ENCODE measurements at places on chromosomes 4 and X.

DNA sequence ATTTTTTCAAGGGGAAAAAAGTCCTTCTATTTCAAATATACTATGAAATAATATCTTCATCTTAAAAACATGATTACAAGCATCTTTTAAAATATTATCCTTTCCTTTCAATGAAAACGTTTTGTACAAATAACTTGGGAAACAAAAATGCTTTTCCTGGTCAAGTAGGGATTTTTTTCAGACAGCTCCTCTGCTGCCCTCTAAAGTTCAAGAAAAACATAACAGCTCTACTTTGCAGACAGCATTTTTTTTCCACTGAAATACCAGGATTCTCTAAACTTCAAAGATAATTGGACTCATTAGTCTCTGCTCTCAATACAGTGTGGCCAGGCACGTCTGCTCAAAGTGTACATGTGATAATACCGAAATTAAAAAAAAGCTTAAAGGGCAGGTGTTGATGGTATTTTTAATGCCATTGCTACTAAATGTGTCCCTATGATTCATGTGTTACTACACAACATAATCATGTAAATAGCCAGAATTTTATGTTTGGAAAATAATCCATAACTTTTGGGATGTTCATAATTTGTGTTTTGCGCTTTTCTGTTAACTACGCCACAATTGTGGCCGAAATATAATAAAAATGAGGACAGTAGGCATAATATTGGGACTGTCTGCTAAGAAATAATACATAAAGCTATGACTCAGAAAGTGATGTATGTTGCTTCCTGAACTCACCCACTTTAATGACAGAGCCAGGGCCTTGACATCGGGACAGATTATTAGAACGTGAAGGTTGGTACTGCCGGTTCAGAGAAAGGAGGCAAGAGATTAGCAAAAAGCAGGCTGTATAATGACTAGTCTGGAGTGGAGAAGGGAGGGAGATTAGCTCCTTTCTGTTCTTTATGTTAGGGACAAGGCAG is 478.9 kb downstream of the KCNIP4 start:
- DNase-seq, result peak; percentile 12

DNA sequence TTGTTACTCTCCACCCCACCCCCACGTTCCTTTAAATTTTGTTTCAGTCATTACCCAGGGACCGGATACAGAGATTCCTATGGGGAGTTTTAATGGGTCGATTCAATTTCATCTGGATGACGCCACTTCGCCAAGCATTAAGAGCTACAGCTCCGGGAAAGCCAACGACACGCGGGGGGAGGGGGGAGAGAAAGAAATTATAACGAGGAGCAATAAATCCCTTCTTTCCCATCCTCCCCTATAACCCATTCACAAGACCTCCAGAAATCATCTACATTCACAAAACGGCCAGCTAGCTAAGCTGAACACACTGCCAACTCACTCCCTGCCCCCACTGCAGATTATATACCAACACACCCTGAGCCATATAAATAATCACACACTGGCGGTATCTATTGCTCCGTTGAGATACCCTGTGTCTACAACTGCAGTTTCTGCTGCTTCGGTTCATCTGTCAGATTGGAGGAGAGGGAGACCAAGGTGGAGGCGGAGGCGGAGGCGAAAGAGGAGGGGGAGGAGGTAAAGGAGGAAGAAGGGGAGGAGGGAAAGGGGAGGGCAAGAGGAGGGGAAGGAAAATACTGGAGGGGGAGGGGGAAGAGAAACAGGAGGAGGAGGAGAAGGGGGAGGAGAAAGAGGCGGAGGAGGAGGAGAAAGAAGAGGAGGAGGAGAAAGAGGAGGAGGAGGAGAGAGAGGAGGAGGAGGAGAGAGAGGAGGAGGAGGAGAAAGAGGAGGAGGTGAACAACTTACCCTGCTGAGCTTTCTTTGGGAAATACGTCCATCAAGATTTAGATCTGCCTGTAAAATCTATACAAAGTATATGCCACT is 113.9 kb upstream of the VAMP7 start:
- peak; percentile 23 for DNase-seq

GRCh38 chr4:6425336-6425735 is 47.1 kb downstream of the PPP2R2C start:
- DNase-seq, result no peak

- no peak for DNase-seq
These were observed 662.0 kb upstream of the FRG1 start for GRCh38 chr4:189278597-189279165.

GRCh38 chr4:16717266-16717970 is 181.0 kb downstream of the LDB2 start:
- DNase-seq, result no peak

All from RWPE1 (cell line).